Activated T-helper 2 cell treated with anti-CD3 and anti-CD28 coated beads, Interferon-gamma antibody, Interleukin-2, Interleukin-4, amounts not matched to agents 10 μg/mL and 5 μg/mL and 100 μg/mL, durations not matched to agents 14 hours and 24 hours and 36 hours (primary cell): ENCODE measurements at places on chromosomes 13 and 19.
A peak's percentile ranks its signal among the peaks of the same experiment; 100 is the strongest.

- no peak for DNase-seq
These were observed 51.3 kb downstream of the ZNF536 start for GRCh38 chr19:30423481-30423880.

GRCh38 chr13:100244431-100244830 lies 155.5 kb downstream of the PCCA start:
- no peak for DNase-seq

GRCh38 chr13:34019870-34020269 lies 201.9 kb downstream of the RFC3 start:
- no peak for DNase-seq

DNA sequence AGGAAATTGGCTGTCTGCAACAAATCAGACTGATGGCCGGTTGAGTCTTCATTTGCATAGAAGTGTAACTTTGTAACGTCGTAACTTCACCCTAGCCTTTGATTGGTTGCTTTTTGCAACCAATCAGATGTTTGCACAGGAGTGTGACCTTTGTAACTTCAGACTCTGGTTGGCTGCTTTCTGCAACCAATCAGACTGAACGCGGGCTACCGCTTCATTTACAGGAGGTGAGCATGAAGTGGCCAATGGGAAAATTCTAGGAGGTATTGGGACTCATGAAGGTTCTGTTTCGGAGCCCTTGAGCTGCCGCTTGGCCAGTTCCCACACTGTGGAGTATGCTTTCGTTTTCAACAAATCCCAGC lies 441 bp upstream of the ZNF559 start:
- DNase-seq = no peak

- no peak for DNase-seq
These were observed 292.1 kb upstream of the MAB21L1 start for GRCh38 chr13:35768551-35768950.

DNA sequence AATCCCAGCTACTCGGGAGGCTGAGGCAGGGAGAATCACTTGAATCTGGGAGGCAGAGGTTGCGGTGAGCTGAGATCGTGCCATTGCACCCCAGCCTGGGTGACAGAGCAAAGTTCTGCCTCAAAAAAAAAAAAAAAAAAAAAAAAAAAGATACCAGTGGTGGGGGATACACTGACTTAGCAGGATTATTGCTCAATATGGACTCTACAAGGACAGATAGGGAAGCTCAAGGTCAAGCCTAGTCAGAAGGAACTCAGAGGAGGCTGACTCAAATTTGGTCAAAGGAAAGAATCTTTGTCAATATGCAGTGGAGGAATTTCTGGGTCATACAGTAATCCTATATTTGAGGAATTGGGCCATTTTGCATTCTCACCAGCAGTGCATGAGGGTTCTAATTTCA lies 6.7 kb upstream of the DIAPH3 start:
- DNase-seq = no peak

DNA sequence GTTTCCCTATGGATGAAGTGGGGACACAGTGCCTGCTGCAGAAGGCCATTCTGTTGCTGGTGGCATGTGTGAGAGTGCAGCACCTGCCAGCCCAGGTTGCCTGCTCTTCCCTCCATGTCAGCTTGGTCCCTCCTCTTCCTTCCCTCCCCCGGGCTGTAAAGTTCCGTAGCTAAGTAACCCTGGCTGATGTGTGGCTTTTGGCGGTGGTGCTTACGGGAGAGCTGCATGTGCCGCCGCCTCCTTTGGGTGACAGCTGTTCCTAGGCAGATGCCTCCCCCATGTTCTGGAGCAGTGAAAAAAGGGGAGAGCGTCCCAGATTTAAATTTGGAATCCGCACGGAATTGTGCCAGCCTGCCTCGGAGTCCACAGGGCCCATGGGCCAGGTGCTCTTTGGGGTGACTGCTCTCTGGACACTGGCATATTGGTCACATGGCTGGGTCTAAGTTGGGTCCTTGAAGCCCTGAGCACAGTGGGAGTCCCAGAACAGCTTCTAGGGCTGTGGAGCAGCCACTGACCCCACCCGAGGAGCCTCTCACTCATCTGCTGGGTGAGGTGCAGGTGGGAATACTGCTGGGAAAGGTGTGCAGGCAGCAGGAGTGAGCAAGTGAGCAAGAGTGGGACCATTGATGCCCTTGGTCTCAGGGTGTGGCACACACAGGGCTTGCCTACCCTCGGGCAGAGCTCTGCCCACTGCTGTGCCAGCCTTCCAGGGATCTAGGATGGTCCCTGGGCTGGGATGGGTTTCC lies 33.1 kb upstream of the ZNF536 start:
- no peak for DNase-seq

GRCh38 chr13:70424428-70424827 lies 316.2 kb upstream of the KLHL1 start:
- DNase-seq = no peak

DNA sequence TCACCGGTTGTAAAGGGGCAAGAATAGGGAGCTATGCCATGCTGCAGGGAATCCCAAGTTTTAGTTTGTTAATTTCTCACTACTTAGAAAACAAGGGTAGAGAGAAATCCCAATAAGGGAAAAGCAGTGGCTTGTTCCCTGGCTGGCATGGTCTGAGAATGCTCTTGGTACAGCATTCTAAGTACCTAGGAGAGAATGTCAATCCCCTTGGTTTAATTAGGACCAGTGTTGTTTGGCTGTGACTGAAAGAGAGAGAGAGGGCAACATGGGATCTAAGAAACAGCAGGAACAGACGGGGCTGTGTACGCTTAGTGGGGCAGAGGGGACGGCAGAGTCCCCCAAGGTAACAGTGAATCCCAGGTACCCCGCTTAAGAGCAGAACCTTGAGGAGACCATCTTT lies 228.8 kb downstream of the PCDH9 start:
- DNase-seq = no peak

- DNase-seq = no peak
These were observed 1168.5 kb downstream of the UQCRFS1 start for GRCh38 chr19:28044477-28044876.

GRCh38 chr13:98731038-98731437 lies 21.4 kb downstream of the SLC15A1 start:
- DNase-seq = no peak

DNA sequence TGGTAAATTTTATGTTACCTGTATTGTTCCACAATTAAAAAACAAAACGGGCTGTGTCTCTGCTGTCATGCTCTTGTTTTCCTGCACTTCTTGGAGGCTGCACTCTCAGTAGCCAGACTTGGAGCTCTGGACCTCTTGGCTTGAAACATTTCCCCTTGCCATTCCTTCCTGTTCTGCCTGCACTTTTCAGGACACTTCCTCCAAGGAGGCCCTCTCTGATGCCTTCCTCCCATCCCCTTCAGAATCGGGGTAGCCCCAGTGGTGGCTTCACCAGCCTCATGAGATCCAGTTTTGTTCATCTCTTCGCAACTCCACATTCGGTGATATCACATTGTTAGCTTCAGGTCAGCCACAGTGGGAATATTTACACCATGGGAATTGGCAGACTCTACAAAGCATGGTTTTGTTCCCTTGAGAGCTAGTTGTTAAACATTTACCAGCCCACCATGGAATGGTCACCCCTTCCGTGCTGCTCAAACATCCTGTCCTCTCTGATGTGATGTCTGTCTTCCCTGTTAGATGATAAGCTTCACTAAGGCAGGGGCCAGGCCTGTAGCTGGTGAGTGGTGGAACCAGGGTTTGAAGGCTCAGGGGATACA lies 40.2 kb upstream of the PEG3 start:
- no peak for DNase-seq

- peak; percentile 49 for DNase-seq
These were observed 3.4 kb downstream of the PRR36 start for GRCh38 chr19:7870571-7871436.
